A172 (cell line): ENCODE measurements at places on chromosomes 4 and X.

DNA sequence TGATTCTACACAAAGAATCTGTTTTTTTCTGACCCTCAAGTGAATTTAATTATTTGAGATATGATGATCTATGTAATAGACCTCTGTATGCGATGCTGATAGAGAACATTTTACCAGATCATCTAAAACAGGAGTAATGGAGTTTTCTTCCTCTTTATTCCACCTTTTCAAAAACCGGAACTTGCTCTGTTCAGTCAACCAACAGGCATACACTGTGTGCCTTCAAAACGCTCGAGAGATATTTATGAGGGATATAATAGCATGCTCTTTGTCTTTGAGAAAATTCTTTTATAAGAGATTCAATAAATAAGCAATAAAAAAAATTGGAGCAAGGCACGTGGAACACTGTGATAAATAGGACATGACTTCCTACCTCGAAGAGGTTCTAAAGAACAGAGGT lies 2.0 kb downstream of the NYX start:
- no peak for DNase-seq

- DNase-seq = no peak
Measured at GRCh38 chrX:437661-438390, 51.1 kb upstream of the PPP2R3B start.

DNA sequence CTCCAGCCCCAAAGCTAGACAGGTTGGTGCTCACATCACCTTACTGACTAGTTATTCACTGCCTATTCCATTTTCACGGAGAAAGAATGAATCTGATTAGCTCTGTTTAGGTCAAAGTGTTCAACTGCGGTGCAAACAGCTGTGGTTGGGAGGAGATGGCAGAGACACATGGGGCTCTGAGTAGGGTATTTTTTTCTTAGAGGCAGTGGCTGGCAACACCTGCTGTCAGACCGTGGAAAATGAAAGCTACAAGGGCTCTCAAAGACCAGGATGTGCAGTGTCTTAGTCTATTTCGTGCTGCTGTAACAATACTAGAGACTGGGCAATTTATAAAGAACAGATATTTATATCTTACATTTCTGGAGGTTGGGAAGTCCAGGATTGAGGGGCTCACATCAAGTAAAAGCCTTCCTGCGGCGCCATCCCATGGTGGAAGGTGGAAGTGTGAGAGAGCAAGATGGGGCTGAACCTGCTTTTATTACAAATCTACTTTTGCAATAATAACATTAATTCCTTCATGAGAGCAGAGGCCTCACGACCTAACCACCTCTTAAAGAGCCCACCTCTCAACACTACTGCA lies 10.6 kb downstream of the NYX start:
- DNase-seq = no peak

- DNase-seq = peak; percentile 33
Measured at GRCh38 chr4:182145334-182145905, 97.8 kb upstream of the TENM3 start.

DNA sequence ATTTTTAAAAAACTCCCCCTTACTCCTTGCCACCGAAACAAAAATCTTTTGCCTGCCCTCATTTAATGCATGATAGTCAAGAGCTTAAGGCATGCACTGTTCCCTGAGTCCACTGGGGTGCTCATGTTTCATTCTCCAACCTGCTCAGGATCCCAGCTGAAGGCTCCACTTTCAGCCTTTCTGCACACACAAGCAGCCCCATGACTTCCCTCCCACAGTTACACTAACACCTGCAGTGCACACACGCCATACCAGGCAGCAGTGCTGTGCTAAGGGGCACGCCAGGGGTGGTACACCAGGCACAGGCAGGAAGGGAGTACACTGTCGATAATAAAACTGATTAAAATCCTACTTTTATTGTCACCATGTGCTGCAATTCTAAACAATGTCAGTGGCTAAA lies 385.2 kb downstream of the BMPR1B start:
- no peak for DNase-seq
